Stimulated activated CD8-positive, alpha-beta memory T cell treated with anti-CD3 and anti-CD28 coated beads, Interleukin-15, amount 100 ng/mL, for 4 hours (primary cell): ENCODE measurements at places on chromosomes 11 and 22.

DNA sequence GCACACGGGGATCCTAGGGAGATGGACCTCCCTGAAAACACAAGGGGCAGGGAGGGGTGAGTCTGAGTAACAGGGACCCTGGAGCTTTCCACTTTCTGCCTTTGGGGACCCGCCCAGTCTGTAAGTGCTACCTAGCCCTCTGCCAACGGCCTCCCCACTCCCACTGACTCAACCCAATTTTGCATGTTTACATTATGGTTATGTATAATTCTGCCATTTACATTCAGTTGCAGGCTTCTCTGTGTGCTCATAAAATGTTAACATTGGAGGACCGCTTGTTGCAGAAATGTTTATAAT lies 105.8 kb downstream of the DSCAML1 start:
- DNase-seq: no peak

GRCh38 chr11:43983221-43983810 lies 40.9 kb downstream of the C11orf96 start:
- DNase-seq: no peak

DNA sequence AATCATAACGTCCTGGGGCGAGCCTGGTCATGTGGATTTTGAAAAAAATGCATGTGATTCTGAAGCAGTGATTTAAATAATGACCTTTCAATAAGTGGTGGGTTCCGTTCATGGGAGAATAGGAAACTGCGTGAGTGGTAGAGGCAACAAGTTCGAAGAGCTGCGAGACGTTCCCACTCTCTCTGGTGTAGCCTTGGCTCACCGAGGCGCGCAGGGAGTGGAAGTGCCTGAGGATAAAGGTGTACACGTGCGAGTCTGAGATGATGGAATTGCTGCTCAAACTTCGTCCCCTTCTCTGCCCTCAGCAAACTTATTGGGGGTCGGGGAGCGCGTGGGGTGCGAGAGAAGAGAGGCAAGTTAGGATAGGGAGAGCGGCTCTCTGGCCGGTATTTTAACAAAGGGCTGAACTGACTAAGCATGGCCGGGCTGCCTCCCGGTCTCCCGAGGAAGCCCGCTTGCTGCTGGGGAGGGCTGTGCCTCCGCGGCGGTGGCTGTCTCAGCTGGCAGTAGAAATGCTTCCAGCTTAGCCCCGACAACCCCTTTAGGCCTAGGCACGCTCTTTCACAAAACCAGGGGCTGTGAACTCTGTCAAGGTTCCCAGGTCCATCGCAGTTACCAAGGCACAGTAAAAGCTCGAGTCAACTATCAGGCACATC lies 875 bp upstream of the STT3A start:
- peak; percentile 17 for DNase-seq

- no peak for DNase-seq
These were observed 5.4 kb downstream of the PAX6 start for GRCh38 chr11:31805629-31806185.

DNA sequence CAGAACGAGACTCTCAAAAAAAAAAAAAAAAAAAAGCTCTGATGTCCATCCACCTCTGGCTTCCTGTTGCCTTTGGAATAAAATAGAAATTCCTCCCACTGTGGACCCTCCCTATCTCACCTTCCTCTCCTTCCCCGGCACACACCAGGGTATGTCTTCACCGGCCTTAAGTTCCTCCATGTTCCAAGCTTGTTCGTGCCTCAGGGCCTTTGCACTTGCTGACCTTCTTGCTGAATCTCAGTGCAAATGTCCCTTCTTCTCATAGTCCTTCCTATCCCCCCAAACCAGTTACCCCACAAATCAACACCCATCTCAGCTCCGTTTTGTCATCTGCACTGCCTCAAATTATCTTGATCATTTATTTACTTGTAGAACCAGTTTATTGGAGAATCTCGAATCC lies 20.6 kb downstream of the IFT27 start:
- no peak for DNase-seq

DNA sequence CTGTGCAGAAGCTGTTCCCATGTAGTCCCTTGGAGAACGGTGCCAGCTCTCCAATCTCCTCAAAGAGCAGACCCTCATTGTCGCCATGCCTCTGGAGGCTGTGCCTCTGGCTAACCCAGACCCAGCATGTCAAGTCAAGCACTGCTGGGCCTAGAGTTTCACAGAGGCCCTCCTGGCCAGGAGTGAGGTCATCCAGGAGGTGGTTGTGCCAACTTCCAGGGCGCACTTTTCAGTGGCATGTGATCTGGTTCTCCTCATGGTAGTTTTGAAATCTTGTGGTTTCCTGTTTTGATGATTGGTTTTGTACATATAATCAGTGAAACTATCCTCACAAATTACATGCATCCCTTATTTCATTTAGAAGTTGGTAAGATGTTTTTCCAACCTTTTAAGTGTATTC lies 78.9 kb downstream of the PPFIBP2 start:
- DNase-seq: no peak

DNA sequence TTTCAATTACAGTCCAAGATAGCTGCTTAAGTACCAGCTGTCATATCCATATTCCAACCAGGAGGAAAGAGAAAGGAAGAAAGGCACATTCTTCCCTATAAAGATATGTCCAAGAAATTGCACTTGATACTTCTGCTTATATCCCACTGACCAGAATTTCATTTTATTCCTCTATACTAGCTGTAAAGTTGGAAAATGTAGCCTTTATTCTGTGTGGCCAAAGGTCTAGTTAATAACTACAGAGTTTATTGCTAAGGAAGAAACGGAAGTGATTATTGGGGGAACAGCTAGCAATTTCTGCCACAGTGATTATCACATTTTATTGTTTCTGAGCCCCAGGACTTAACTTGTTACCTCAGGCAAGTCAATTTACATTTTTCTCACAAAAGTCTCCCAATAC lies 213.8 kb downstream of the TTC28 start:
- no peak for DNase-seq

GRCh38 chr11:131198161-131199014 lies 172.0 kb upstream of the NTM start:
- DNase-seq: no peak

- no peak for DNase-seq
These were observed 191.7 kb downstream of the KIRREL3 start for GRCh38 chr11:126808836-126809235.

- DNase-seq: no peak
These were observed 31.8 kb upstream of the IGSF22 start for GRCh38 chr11:18757811-18758210.

GRCh38 chr11:46127150-46127638 lies 5.9 kb upstream of the PHF21A start:
- DNase-seq: peak; percentile 25

DNA sequence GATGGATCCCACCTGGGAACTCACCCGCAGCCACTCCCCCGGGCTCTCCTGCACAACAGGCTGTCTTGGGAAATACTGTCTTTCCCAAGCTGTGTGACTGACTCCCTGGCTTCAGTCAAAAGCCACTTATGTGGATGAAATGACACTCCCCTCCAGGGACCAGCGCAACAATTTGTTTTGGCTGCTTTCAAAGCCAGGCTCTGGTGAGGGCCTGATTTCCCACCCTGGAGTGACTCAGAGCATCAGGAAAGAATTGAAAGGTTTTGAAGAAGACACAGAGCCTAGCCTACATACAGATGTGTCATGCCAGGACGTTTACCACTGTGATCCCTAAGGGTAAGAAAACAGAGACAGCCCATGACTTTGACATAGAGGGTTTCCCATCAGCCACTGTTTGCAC lies 550.5 kb downstream of the MIAT start:
- DNase-seq: no peak

- no peak for DNase-seq
These were observed 30.8 kb downstream of the UBE2L3 start for GRCh38 chr22:21598302-21598701.

- DNase-seq: no peak
These were observed 132.5 kb downstream of the ADAMTS15 start for GRCh38 chr11:130580891-130581492.

- no peak for DNase-seq
These were observed 59.5 kb downstream of the FAM168A start for GRCh38 chr11:73538381-73538872.

- DNase-seq: no peak
These were observed 40.2 kb downstream of the EP300 start for GRCh38 chr22:41132550-41132949.

DNA sequence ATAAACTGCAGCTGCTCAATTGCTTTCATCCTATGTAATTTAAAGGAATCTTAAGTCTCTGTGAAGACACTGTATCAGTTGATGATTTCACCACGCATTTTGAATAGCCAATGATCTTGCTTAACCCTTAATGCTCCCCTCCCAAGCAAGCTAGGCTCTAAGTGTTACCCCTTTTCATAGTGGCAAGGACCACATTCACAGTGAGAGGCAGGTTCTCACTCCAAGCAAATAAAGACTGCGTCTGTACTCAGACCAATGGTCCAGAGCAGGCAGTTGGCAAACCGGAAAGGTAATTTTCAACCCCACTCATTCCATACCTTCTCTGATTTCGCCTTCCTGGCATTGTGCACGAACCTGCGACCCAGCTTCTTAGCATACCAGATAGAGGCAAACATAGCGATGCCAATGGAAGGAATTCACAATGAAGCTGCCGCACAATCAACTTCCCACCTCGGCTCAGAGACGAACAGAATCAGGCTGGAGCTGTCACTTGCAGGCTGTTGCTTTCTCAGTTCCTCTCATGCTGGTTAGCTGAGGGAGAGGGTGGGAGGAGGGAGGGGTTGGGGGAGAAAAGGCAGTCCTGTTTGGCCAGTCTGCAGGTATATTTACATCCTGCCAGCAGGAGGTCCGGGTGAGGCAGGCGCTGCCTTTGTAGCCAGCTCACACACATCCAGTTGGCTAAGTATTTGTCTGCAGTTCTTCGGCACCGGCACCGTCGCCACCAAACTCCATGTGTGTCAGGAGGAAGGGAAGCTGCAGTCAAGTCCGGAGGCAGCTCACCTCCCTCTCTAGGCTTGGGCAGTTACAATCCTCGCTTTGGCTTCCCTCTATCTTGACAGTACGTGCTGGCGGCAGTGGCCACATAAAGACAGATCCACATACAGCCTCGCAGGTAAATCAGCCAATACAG lies 1151.2 kb upstream of the CCDC90B start:
- DNase-seq: no peak
